ENCODE measurements at places on chromosomes 4 and X.

DNA sequence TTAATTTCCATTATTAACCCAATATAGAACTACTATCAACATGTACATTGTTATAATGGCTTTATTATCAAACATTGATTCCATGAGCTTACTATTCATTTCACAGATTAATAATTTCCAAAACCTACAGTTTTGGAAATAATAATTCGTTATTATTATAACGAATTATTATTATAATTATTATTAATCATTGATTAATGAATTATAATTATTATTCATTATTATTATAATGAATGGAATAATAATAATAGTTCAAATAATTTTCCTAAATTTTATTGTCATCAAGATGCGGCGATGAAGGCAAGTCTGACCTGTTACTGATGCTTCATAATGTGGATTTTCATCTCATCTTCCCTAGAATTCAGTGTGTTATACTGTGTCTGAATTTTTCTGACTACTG is 22.0 kb downstream of the CTSO start:
- no peak for DNase-seq

DNA sequence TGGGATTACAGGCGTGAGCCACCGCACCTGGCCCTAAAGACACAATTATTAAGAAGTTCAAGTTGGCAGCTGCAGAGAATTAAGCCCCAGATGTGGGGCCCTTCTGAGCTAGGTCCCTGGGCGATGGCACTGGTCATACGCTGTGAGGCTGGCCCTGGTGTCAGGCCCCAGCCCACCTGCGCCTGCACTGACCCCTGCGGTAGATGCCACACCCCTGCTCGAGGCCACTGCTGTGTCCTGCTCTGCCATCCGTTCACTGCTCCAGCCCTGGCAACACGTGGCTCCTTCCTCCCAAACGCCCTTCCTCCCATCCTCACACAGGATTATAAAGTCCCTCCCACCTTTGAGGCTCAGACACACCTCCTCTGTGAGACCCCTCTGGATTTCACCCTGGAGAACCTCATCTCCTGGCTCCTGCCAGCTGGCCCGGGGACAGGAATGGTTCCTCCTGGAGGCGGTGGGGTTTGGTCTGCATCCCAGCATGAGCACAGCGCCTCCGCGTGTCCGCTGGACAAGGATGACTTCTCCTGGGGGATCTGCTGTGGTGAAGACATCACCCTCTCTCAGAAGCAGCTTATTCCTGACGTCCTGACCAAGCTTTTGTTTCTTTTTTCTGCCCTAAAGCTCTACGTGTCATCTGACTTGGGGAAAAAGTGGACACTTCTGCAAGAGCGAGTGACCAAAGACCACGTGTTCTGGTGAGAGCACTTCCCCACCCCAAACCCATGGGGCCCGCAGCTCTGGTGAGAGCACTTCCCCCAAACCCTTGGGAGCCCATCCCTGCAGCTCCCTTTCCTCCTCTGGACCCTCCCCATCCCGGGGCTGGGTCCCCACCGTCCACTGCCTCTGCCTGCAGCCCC is 219.0 kb upstream of the PSAPL1 start:
- no peak for DNase-seq

DNA sequence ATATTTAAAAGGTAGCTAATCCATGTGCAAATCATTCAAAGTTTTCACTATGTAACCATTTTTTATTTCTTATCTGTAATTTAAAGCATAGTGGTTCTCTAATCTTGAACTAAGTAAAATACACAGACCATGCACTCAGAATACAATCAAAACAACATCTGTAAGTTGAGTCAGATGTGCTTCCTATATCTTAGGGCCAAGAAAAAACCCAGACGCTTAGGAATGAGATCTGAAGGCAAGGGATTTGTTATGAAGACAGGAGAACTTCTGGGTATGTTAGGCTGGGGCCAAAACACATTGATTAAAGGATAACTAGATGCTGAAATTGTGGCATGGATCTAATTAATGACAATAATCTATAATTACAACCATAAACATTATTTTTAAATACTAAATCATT is 120.3 kb downstream of the PDE5A start:
- DNase-seq, result no peak

- DNase-seq, result peak; percentile 6
Observed at GRCh38 chr4:47839259-47839658, 1.4 kb upstream of the CORIN start.

DNA sequence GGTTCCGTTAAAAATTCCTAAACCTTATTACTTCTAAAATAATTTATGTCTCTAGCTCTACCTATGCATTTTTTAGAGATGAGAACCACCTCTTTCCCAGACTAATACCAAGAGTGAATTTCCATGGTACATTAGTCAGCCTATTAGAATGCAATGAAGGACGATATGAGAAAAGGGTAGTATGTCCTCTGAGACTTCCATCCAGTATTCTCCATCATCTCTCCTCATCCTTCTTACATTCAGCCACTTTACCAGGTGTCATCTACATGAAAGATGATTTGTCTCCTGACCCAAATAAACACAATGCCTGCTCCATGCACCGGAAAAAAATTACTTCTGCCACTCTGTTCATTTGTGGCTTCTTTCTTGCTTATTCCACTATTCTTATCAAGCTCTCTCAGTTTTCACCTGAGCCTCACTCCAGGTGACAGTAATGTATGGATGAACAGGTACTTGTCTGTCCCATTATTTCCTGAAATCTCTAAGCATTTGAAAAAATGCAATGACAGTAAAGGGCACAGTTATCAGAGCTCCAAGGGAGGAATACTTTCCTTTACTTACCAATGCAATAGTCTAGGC is 97.9 kb downstream of the MAB21L2 start:
- DNase-seq, result peak; percentile 21

DNA sequence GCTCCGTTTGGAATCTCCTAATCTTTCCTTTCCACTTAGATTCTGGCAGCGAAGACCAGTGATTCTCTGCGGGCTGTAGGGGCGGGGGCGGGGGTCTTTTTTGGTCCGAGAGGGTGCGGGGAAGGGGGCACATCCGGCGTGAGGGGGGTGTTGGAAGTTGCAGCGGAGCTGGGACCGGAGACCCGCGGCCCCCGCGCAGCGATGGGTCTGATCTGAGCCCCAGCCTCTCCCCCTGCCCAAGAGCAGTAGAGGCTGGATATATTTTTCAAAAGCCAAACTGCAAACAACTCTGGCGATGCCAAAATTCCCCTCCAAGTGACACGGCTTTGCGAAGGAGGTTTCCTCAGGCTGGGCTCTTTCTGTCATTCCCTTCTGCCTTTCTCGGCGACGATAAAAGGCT is 355 bp downstream of the GRID2 start:
- no peak for DNase-seq

- DNase-seq, result no peak
Observed at GRCh38 chr4:124757126-124757525, 44.6 kb upstream of the ANKRD50 start.

GRCh38 chrX:42490111-42490510 is 287.9 kb downstream of the PPP1R2C start:
- DNase-seq, result no peak

DNA sequence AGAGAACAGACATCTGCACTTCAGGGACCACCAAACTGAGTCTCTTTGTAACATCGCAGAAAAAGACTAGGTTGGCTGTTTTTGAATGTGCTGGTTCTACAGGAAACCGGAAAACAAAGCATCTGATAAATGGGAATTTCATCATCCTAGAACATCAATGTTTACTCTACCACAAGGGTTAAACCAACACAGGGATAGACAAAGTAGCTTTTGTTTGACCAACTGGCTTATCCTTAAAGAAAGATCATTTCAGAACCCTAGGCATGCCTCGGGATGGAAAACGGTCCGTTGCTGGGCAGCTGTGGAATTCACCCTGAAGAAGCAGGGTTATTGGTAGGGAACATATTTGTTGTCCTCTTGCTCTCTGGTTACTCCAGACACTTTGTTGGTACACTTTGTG is 2355.5 kb upstream of the AGA start:
- DNase-seq, result no peak

- no peak for DNase-seq
Observed at GRCh38 chrX:15998350-15998749, 125.0 kb upstream of the GRPR start.

- no peak for DNase-seq
Observed at GRCh38 chr4:184979461-184980124, 38.7 kb upstream of the HELT start.

GRCh38 chrX:82362550-82362949 is 1145.5 kb upstream of the POU3F4 start:
- DNase-seq, result no peak

DNA sequence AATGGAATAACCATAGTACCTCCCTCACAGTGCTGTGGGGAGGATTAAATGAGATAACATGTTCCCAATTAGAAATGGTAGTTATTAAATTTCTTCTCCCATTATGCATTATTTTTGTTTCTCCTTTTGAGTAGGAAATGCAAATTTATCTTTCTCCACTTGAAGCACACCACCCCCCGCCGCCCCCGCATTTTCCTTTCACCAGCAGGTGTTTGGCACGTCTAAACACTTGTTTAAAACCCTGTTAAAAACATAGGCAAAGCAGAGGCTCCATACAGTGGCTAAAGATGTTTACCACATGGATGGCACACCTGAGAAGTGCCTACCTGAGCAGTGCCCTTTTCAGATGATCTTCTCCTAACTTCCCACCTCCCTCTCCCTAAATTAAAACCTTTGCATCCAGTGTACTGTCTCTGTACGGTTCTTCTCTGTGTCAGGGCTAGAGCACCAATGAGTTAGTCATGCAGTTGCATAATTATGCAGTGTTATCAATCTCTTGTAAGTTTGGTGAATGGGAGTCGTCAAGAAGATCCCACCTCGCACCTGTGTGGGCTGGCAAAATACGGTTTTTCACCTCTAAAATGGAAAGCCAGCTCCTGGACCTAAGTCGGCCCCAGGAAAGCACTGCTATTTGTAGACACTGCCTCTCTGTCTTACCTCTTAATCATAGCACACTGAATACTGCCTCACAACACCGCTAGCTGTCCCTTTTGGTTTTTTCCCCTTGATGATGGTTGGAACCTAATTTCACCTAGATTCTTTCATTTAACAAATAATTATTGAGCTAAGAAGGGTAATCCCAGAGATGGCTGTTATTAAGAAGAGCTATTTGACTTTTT is 122.0 kb downstream of the CT47B1 start:
- no peak for DNase-seq

DNA sequence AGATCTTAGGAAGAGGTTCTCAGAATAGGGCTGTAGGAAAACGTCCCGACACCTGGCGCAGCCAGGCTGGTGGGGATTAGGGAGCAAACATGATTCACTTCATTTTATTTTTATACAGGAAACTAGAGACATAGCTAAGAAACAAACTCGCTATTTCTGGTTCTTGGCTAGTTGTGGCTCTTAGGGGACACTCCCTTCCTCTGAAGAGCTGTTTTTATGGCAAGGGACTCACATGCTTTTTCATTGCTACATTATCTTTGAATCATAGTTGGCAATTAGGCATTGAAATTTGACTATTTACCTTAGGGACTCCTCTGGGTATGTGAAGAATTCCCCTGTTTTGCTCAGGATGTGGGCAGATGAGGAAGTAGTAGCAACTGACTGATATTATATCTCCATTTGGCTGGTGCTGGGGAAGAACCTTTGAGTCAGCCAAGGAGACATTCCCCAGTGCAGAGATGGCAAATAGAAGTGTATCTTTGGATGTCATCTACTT is 174.5 kb downstream of the SMIM20 start:
- DNase-seq, result peak; percentile 93

DNA sequence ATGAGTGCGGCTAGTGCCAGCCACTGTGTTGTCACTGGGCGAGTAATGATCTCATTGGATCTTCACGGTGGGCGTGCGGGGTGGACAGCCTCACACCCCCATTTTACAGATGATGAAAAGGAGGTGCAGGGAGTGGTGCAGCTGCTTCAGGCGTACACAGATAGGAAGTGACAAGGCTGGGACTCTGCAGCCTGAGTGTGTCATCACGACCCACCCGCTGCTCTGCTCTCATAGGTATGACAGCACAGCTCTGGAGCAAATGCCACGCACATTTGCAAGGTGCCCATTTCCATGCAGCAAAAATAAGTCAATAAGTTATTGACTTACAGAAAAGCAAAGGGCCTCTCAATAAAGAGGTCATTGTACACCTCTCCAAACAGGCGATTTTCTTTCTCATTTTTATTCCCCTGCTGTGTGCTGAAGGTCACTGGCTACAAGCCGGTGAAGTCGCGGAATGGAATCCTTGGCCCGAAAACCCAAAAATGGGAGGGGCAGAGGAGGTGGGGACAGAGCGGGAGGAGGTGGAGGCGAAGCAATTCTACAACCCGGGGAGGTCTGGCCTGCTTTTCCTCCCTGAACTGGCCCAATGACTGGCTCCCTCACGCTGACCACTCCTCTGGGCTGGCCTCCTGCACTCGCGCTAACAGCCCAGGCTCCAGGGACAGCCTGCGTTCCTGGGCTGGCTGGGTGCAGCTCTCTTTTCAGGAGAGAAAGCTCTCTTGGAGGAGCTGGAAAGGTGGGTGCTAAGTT is at the start of gene SOD3:
SOD3 (plus strand) TSS at position 658 of the 750 bp plus-strand sequence. CDS start 3,949 bp downstream, outside the sequence.
- DNase-seq, result peak; percentile 88

DNA sequence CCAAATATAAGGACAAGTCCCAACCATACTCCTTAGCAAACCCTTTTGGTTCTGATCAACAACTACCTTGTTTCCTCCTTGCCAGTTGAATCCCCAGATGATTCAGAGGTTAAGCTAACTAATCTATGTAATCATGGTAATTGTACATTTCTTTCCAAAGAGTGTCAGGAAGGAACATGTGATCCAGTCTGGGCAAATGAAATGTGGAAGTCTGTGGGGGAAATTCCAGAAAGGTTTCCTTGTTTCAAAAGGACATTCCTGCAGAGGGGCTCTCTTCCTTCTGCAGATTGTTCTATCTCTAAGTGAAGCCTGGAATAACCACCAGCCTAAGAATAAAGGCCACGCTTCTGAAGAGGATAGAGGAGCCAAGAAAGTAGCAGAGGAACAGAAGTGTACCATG is 7.0 kb downstream of the PRSS12 start:
- peak; percentile 53 for DNase-seq

GRCh38 chr4:5134620-5135019 is 83.3 kb downstream of the STK32B start:
- DNase-seq, result no peak

DNA sequence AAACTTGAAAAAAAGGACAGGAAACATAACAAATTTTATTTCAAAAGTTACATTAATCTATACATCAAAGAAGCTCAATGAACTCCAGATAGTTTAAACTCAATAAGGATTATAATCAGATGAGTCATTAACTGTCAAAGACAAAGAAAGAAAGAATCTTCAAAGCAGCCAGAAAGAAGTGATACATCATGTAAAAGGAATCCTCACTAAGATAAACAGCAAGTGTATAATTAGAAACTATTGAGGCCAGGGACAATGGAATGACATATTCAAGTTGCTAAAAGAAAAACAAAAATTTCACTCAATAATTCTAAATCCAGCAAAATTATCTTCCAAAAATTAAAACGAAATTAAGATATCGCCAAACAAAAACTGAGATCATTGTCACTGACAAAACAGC is 161.6 kb upstream of the NWD2 start:
- DNase-seq, result peak; percentile 6

- no peak for DNase-seq
Observed at GRCh38 chr4:6447672-6448171, 24.7 kb downstream of the PPP2R2C start.

- no peak for DNase-seq
Observed at GRCh38 chrX:14015941-14016340, 13.8 kb downstream of the GEMIN8 start.

GRCh38 chr4:110354460-110354859 is 121.5 kb upstream of the ENPEP start:
- DNase-seq, result no peak

All from kidney tubule cell (primary cell).